Renal cortex interstitium (tissue), 15 donors: ENCODE measurements at places on chromosomes 6 and 20. TPM values are rescaled to one million over a fixed set of nuclear protein-coding genes. Genes with fewer than 3 reads are reported as not detected.

SAMD3 gene
- 1.4 TPM for polyA plus RNA-seq

DNA sequence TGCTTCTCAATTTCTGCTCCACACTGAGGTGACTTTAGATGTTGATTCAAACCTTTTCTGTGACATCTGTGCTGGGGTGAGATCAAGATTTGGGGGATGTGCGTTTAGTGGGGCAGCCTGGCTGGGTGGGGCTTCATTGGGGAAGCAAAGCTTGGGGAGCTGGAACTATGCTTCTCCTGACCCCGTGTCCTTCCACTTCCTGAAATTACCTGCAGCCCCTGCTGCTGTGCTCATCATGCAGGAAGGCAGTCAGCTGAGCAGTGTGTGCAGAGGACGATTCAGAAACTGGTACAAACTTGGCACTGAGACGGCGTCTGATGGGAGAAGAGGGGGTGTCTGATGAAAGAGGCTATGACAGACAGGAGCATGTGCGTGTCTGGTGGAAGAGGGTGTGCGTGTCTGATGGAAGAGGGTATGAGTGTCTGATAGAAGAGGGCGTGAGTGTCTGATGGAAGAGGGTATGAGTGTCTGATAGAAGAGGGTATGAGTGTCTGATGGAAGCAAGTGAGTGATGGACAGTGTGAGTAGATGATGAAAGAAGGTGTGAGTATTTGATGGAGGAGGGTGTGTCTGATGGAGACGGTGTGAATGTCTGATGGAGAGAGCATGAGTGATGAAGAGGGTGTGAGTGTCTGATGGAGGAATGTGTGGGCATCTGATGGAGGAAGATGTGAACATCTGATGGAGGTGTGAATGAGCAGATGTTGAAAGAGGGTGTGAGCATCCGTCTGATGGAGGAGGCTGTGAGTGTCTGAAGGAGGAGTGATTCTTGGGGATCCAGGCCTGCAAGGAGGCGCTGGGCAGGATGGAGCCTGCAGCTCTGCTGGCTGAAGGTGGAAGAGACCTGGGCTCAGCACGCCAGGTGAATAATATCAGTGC, 103.4 kb downstream of the SYCP2 start:
- no peak for DNase-seq

ELOVL4 gene
- 3.7 TPM for polyA plus RNA-seq

DNA sequence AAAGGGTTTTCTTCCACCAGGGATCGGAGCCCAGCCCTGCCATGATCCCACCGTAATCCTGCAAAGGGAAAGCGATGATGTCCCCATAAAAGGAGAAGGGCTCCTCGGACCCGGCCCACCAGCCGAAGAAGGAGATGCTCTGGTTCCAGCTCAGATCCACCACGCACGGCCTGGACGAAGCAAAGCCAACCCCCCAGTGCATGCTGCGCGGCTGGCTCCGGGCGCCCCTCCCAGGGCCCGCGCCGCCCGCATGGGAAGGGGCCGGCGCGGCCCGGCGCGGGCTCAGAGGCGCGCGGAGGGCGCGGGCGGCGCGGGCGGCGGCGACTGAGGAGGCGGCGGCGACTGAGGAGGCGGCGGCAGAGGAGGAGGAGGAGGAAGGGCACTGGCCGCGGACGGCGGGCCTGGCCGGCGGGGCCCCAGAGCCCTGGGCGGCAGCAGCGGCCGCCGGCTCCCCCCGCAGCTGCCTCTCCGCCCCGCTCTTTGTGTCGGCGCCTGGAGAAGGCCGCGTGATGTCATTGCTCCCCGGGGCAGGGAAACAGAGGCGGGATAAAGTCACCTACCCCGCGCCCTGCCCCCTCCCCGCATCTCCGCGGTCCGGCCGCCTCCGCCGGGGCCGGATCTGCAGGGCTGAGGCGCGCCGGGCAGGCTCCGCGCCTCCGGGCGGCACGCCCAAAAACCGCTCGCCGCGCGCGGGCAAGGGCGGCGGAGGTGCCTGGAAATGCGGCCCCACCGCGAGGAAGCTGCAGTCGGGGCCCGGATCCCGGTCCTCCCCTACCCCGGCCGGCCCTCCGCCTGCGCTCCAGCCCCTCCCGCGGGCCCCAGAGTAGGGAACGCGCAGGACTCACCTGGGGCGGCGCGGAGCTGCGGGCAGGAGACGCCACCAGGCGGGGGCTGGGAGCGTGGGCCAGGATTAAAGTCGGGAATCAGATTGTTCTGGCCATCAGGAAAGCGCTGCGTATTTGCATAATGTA, at the start of gene FAXC:
Gene FAXC (minus strand): TSS at position 504 of the 971 bp plus-strand sequence. CDS start 302 bp downstream, at position 202.
- DNase-seq: no peak

DNA sequence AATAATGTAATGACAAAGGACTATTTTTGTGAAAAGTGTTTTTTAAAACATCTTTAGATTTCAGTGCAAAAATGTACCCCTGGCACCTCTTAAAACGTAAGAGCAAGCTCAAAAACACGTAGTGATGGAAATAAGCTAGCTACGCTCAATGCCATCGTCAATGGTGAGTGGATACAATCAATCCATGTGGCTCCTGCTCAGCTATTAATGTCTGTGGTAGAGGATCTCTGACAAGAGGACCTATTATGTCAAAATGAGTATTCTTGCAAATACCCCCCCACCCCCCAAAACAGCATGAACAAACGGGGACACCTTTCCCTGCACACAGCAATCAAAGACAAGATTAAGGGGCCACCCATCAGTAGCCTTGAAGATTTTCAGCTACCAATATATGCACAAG, 65.1 kb upstream of the PTGIS start:
- DNase-seq: no peak

COL11A2 gene
- polyA plus RNA-seq: 5.0 TPM

GRCh38 chr6:25147223-25147622, 132.0 kb upstream of the CARMIL1 start:
- DNase-seq: no peak

TP53TG5 gene
- 1.0 TPM for polyA plus RNA-seq

DNA sequence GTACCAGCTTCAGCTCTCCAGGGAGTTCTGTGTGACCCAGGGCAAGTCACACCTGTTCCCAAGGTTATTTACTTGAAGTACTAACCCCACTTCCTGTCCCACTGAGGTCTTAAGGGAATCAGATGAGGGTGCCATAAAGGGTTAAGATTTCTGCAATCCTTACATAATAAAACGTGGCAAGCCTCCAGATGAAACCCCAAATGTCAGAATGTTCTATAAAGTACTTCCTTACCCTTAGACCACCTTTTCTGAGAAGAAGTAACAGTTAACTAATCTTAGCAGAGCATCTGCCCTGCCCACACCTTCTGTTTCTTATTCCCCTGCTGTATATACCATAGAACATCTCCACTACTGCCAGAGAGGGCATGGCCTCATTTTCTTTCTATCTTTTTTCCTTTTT, 6.0 kb upstream of the AVP start:
- no peak for DNase-seq

ARFGEF3 gene
- polyA plus RNA-seq: 6.1 TPM

CRIP3 gene
- 3.3 TPM for polyA plus RNA-seq

DNA sequence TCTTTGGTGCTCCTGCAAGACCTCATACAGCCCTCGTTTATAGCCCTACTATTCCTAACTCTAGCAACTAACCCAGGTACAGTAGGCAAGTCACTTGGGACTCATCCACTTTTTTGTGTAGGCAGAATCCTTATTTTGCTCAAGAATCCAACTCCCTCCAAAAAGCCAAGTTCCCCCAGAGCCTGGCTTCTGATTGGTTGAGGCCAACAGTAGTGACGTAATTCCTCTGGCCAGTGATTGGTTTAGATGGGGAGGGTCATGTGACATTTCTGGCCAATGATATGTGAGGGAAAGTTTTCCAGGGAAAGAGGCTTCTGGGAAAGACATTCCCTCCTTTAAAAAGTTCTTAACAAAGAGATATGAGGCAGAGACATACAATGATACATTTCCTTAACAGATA, 32.1 kb downstream of the KIAA1755 start:
- no peak for DNase-seq

CCDC170 gene
- polyA plus RNA-seq: 3.6 TPM

DNA sequence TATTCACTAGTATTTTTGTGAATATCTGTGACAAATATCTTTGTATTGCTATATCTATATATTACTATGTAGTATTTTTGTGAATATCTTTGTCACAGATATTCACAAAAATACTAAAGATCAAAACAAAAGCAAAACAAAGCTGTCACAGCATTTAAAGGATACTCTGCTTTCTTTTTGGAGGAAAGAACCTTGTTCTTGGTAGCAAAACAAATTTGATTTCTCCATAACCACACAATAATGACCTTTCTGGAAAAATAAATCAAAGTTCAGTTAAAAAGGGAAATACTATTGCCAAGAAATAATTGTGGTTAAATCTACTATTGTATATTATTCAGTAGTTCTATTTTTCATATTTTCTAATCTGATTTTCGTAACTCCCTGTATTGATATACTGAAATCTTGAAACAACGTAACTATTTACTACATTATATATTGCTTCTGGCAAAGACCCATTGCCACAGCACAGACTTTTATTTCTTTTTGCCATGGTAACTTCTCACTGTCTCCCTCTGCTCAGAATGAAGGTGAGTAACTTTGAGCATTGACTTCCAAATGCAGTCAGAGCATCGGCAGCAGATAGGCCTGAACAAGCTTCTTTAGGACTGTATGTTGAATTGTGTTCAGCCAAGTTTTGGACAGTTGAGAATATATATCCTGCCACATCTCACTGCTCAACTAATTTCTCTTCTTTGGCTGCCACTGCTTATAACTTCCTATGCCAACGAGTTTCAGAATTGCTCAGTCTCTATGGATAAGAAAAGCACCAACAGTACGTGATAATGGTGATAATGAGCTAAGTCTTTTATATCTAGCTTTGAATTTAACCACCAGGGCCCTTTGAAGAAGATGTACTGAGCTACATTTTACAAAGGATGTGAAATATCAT, 1097.2 kb upstream of the GJE1 start:
- no peak for DNase-seq

B4GALT5 gene
- 44.2 TPM for polyA plus RNA-seq

LY6G6D gene
- not detected for polyA plus RNA-seq

GRCh38 chr20:62224113-62224855, 4.2 kb upstream of the HRH3 start:
- DNase-seq: no peak

CLPSL1 gene
- polyA plus RNA-seq: 0.57 TPM

BPI gene
- polyA plus RNA-seq: 1.4 TPM

GRCh38 chr6:5469101-5469846, 208.0 kb downstream of the FARS2 start:
- no peak for DNase-seq

- DNase-seq: no peak
Observed at GRCh38 chr6:48754641-48755040, 643.6 kb upstream of the PTCHD4 start.

GRCh38 chr6:28281288-28282064, at the start of gene PGBD1:
Gene PGBD1 (plus strand): TSS chr6:28281572. CDS start chr6:28283814, 2,242 bp downstream.
- peak; percentile 55 for DNase-seq

DNA sequence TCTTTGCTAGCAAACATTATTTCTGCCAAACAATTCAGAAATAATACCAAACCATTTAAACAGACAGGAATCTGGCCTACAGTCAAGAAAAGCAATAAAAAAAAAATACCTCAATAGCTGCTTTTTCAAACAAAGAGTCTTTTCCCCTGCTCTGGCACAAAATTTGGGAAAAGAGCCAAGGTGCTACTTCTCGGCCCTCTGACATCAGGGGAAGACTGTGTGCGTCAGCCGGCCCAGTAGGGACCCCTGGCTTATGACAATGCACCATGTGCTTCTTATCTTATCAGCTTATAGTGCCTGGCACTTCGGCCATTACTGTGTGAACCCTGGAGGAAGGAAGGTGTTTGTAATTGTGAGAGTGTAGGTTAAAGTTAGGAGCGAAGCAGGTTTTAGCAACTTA, 89.4 kb downstream of the PDE10A start:
- peak; percentile 46 for DNase-seq

SPO11 gene
- not detected for polyA plus RNA-seq

DNA sequence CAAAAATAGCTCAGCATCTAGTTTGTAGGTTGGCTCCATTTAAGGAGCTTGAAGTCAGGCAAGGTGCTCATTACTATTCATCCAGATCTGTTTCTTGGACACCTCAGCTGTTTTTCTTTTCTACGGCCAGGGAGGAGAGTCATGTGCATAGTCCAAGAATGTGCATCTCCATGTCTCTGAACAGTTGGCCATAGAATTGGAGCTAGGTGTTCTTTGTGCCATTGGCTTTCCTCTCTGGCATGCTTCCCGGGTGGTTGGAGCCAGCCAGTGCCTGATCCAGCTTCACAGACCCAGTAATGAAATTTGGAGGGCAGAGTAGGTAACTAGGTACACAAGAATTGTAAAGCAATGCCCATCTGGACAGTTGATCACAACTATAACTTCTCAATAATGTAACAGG, 21.6 kb downstream of the EYA4 start:
- no peak for DNase-seq

DNA sequence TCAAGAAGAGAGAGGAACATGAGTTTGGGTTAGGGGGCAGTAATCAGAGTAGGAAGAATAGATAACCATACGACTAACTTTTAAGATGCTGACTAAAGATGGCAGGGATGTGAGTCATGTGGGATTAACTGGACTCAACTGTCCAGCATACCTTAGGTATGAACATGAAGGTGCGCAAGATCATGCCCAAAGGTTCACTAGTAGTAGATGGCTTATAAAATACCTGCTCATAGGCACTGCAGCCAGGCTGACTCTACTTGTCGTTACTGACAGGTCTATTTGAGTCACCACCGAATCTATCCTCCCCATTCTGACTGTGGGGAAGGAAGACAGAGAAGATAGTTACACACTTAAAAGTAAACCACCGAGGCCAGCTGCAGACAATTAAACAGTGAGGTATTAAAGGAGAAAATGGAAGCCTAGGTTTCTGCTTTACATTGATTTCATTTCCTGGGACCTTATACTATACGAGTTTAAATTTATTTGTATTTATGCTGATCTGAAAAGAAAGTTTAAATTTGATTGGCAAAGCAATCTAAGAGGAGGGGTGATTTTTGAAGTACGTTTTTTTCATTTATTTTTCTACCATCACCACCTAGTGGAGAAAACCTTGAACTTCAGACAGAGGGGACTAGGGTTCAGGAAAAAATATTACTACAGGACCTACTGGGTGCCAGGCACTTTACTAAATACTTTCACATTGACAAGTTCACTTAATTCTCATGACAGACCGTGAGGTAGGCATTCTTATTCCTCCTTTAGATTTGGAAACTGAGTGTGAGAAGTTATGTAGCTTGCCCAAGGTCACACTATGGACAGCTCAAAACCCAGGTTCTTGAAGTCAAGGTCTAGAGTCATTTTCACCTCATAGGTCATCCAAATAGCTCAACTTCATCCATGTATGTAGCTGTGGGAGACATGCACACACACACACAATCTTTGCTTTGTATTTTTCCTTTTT, 4.0 kb upstream of the WRNIP1 start:
- no peak for DNase-seq

DNA sequence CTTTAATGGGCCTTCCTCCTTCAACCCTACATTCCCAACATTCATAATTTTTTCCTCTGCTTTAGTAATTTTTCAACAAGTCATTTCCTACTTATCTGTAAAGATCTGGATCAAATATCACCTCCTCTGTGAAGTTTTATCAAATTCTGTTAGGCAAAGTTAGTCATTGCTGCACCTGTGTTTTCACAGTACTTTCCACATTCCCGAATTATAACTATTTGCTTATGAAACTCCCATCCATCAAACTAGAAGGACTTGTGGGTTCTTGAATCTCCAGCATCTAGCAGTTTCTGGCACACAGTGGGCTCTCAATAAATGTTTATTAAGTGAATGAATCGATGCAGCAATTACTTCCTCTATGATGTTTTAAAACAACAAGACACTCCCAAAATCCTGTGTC, 257.6 kb downstream of the HDGFL1 start:
- DNase-seq: no peak
